Activated CD4-positive, alpha-beta T cell treated with anti-CD3 and anti-CD28 coated beads, Interleukin-2, Interleukin-6, amounts not matched to agents 100 ng/mL and 50 ng/mL, durations not matched to agents 16 hours and 8 hours (primary cell): ENCODE measurements at places on chromosomes 7 and 10.

DNA sequence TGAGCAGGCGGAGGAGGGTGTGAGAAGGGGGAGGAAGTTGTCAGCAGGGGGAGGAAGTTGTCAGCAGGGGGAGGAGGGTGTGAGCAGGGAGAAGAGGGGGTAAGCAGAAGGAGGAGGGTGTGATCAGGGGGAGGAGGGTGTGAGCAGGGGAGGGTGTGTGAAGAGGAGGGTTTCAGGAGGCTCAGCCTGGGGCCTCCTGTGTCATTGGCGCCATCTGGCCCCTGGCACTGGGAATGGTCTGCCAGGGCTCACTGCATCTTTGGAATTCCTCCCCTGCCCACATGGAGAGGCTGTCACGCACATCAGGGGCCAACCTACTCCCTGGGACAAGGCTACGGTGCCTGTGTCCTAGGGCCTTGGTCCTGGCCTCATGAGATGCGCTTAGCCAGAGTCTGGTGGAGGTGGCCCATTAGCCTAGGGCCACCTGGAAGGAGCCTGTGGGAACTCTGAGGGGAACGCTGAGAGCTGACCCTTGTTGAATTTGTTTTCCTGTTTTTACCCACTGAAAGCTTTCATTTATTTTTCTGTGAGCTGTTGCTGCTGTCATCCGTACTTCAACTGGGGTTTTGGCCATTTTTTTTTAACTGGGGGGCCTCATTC lies 18.0 kb downstream of the CAMK2B start:
- DNase-seq: peak; percentile 28

- DNase-seq: no peak
Measured at GRCh38 chr7:141752634-141753033, 11.3 kb upstream of the TAS2R3 start.

GRCh38 chr7:72042855-72043254 lies 369.3 kb downstream of the CALN1 start:
- DNase-seq: no peak

DNA sequence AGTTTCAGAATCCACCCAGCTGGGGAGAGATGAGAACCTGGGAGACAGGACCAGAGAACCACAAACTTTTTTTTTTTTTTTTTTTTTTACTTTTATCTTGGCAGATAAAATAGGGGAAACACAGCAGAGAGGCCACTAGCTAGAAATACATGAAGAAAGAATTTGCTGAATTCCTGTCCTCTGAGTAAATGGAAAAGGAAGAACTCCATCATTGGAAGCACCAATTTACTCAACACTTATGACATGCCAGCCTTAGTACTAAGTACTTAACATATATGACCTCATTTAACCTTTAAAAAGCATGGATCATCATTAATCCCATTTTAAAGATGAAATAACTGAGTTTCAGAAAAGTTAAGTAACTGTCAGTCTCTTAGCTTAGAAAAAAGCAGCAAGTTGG lies 343.0 kb upstream of the NPSR1 start:
- no peak for DNase-seq

DNA sequence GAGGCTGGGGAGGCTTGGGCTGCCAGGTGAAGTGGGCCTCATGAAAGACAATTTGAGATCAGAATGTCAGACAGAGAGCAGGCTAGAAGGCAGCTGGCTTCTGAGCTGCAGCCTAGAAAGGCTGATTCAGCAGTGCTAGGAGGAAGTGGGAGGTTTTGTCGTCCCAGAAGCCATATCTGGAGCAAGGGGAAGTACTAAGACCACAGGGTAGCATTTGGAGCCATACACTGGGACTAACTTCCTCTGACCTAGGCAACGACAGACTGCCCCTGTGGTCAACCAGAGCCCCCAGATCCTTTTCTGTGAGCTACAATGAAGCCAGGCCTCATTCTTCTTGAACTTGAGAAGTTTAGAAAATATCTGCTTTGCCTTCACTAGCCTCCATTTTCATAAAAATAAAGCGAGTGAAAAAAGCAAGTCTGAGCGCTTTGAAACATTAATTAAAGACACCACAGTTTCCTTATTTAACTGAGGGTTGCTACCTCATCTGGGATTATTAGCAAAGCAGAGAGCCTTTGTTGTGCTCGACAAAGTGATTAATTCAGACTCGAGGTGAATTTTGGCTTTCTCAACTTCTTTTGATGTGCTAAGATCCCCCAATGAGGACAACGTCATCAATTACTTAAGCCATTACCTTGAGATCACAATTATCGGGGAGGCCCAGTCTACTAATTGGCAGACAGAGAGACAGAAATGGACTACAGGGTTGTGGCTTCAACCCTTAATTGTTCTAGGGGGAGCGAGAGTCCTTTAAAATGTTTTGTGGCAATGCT lies 26.6 kb downstream of the TBXAS1 start:
- DNase-seq: peak; percentile 32

GRCh38 chr10:548238-548901 lies 141.1 kb downstream of the DIP2C start:
- DNase-seq: no peak

DNA sequence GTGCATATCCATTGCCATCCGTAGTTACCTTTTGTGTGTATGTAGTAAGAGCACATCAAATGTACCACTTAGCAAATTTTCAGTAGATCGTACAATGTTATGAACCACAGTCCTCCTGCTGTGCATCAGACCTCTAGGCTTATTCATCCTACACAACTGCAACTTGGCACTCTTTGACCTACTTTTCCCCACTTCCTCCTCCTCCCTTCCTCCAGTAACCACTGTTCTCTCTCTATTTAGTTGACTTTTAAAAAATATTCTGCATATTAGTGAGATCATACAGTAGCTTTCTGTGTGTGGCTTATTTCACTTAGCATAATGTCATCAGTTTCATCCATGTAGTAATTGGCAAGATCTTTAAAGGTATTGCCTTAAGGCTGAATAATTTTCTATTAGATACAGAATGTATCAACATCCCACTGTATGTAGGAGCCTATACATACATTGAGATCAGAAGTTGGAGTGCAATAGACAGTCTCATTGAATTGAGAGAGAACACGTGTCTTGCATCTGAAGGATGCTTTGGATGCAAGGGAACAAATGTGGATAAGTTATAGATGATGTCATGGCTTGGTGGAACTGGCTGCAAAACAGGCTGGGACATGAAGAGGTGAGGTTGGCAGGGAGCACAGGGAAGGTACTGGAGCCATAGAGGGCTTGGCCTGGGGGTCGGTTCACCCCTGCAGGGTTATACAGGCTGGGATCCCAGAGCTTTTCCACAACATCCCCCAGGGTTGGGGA lies 83.0 kb upstream of the FAM180A start:
- peak; percentile 16 for DNase-seq

DNA sequence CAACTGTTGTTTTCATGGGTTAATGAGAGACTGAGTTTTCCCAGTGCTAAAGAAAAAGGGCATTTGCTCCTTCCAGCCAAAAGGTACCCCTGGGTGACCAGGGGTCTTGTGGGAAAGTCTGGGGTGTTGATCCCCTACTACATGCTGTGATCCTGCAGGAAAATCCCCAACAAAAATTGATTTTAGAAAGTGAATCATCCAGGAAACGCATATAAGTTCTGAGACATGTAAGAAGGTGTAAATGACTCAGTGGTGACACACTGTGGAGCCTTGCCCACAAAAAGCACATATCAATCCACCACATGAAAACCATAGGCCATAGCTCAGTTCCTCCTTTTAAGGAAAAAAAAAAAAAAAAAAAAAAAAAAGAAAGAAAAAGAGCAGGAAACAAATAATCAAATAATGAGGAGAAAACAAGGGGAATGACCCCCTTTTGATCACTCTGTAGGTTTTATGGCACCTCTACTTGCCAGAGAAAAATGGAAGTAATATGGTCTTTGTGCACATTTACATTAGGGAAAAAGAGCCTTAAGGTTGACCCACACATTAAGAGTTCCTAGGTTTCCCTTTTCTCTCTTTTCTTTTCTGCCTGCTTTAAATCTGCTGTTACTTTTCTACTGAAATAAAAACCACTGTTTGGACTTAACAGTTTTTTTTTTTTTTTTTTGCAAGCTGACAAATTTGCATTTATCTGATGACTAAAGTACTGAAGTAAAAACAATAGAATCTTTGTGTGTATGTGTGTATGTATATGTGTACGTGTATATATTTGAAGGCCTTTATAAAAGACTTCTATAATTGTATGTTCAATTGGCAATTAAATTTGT lies 386.0 kb downstream of the KIF20B start:
- DNase-seq: peak; percentile 14

DNA sequence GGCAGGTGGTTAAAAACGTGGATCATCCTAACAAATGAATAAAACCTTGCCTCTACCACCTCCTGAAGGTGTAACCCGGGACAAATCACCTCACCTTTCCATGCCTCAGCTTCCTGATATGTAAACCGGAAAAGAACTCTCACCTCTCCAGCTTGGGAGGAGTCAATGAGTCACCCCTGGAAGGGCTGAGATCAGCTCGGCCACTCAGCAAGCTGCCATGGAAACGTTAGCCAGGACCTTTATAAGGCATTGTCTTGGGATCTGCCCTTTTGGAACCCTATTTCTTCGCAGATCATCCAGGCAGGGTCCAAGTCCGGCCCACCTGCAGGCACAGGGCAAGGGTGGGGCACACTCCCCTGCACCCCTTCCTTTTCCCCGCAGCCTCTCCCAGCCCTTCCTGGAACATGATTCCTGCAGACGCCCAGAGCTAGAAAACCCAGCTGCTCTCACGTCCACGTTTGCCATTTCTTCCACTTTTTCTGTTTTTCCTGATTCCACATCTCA lies 81.6 kb upstream of the PFKP start:
- no peak for DNase-seq

GRCh38 chr7:133980804-133981203 lies 146.3 kb upstream of the LRGUK start:
- DNase-seq: no peak

DNA sequence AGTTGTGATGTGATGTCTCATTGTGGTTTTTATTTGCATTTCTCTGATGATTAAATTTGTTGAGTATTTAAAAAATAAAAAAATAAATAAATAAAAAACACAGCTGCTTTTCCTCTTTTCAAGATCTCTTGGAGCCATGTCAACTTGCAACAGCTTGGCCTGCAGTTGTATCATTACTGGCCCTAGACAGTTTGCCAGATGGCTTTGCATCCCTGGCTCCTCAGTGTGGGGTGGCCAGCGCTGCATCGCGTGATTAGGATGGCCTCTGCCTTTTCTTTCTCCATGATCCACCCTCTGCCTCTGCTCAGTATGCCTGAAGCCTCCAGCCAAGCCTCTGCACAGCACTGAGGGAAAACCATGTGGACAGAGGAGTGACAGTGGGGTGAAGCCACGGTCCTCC lies 96.8 kb downstream of the PPP1R3C start:
- no peak for DNase-seq

DNA sequence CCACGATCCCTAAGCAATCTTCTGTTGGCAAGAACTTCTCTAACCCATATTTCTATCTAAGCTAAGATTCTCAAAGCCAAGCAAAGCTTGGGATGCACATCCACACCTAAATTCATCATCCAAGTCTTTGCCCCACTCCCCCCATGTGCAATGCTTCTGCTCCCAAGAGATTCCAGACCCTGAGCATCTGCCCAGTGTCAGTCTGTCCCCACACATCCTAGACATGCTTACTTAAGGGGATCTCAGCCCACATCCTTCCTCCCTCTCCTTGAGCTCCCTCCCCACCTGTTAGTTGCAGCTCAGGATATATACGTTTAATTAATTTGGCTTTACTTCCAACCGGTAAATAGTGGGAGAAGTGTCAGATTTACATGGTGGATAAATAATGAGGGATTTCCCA lies 17.0 kb upstream of the TMEM273 start:
- no peak for DNase-seq

GRCh38 chr10:110841767-110842267 lies 29.9 kb upstream of the PDCD4 start:
- DNase-seq: no peak

DNA sequence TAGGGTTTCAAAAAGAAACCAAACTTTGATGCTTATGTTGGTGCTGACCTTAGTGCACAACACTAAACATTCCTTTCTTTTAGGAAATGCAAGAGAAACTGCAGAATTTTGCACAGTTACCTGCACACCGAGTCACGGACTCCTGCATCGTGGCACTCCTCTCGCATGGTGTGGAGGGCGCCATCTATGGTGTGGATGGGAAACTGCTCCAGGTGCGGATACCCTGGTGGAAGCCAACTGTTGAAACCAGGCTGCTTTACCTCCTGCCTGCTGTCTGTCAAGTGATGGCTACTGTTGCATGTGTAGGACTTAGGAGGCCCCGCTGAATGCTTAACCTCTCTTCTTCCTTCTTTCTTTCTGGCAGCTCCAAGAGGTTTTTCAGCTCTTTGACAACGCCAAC lies 11.7 kb downstream of the CASP2 start:
- DNase-seq: peak; percentile 67

- no peak for DNase-seq
Measured at GRCh38 chr10:72012796-72013195, 48.6 kb downstream of the CHST3 start.

GRCh38 chr10:52454491-52454890 lies 140.4 kb downstream of the DKK1 start:
- no peak for DNase-seq

DNA sequence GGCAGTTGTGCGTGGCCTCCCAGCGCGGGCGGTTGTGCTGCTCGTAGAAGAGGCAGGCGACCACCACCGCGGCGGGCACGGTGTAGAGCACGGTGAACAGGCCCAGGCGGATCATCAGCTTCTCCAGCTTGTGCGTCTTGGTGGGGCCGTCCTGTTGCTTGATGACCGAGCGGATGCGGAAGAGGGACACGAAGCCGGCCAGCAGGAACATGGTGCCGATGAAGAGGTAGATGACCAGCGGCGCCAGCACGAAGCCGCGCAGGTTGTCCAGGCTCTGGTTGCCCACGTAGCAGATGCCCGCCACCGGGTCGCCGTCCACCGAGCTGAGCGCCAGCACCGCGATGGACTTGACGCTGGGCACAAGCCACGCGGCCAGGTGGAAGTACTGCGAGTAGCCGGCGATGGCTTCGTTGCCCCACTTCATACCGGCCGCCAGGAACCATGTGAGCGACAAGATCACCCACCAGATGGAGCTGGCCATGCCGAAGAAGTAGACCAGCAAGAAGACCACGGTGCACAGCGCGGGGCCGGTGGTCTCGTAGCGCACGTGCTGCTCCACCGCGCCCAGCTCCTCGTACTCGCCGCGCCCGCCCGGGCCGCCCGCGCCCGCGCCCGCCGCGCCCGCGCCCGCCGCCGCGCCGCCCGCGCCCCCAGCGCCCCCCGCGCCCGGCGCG lies 2.2 kb downstream of the FZD8 start:
- DNase-seq: no peak

- no peak for DNase-seq
Measured at GRCh38 chr10:102298899-102299298, 53.6 kb downstream of the GBF1 start.

- no peak for DNase-seq
Measured at GRCh38 chr10:35329520-35329919, 6.8 kb upstream of the CCNY start.

GRCh38 chr10:71842856-71843686 lies 8.0 kb downstream of the PSAP start:
- DNase-seq: no peak

- no peak for DNase-seq
Measured at GRCh38 chr7:15461576-15461975, 100.2 kb downstream of the AGMO start.

DNA sequence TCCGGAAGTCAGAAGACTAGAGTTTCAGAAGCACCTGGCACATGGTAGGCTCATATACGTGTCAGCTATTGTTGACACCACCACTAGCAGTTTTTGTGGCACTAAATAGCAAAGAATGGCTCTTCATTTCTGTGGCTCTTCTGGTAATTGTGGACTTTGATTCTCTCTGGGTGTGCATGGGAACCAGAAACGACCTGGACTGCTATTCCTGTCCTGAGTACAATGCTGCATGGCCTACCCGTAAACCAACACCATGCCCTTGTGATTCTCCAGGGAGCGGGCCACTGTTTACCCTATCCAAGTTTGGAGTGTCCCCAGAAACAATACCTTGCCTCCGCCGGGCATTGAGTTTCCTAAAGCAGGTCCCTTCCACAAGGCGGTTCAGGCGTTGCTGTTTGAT lies 162.9 kb upstream of the AOAH start:
- DNase-seq: no peak
